ENCODE measurements at places on chromosomes 1 and 21.

GRCh38 chr1:77139389-77139788, 79.8 kb downstream of the PIGK start:
- no peak for DNase-seq

DNA sequence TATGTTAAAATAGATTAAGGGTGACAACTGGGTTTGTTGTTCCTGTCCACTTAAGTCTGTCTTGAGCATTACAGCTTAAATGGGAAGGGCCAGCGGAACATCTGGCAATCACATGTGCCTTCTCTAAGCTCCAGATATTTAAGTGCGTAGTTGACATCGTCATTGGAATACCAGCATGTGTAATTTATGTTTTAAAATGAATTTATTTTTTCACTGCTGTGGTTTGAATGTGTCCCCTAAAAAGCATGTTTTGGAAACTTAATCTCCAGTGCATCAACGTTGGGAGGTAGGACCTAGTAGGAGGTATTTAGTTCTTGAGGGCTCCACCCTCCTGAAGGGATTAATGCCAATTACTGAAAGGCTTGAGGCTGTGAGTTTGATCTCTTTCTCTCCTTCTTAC, 13.4 kb downstream of the ZCCHC17 start:
- no peak for DNase-seq

DNA sequence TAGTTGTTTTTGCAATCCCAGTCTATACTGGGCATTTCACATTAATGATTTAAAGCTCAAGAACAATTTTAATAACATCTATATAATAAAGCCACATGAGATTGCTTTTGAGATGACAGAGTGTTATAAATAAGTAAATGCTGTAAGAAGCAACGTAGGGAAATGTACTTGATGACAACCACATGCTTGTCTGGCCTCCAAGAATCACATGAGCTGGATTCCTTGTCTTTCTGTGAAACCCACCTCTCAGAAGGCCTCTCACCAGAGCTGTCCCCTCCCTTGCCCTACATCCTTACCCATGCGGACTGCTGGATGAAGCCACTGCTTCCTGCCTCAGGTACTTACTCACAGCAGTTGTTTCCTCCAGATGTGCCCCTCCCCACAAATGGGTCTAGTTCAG, 145.1 kb upstream of the CTTNBP2NL start:
- no peak for DNase-seq

DNA sequence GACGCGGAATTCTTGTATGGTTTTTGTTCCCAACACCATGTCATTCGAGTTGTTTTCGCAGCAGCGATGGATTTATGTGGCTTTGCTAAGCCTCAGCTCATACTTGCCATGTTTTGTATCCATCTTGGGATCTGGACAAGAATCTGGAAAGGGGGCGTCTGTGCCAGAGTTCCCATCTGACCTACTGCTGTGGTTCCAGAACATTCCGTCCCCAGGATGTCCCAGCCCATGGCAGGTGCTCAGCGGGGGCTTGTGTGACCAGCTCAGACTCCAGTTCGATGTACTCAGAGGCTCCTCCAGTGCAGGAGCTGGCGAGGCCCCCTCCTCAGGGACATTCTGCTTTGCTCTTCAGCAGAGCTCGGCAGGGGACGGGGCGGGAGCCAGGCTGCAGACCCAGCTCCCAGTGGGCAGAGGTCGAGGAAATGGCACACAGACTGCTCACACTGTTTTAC, 24.0 kb upstream of the ADARB1 start:
- DNase-seq: no peak

DNA sequence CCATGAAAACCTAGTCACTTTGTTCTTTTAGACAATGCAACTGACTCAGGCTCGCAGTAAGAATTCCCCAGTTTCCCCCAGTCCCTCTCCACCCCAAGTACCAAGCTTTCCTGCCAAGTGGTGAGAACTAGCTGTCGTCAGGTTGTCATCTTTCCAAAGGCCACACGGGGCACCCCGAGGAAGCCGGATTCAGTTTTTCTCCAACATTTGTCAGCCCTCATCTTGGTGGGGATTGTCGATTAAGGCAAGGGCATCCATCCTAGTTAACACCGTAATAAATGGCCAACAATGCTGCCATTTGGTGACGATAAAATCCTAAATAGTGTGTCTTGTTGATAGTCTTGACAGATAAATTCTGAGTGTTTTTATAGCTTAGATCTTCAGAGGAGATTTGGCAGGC, 55.9 kb upstream of the PROX1 start:
- no peak for DNase-seq
